ENCODE measurements at places on chromosomes 2 and 18. TPM values are rescaled to one million over a fixed set of nuclear protein-coding genes. Genes with fewer than 3 reads are reported as not detected.
A peak's percentile ranks its signal among the peaks of the same experiment; 100 is the strongest.

The WDR43 gene
- 40.5 TPM for total RNA-seq

The RTTN gene
- total RNA-seq: 12.3 TPM

The ESPNL gene
- total RNA-seq: 2.7 TPM

DNA sequence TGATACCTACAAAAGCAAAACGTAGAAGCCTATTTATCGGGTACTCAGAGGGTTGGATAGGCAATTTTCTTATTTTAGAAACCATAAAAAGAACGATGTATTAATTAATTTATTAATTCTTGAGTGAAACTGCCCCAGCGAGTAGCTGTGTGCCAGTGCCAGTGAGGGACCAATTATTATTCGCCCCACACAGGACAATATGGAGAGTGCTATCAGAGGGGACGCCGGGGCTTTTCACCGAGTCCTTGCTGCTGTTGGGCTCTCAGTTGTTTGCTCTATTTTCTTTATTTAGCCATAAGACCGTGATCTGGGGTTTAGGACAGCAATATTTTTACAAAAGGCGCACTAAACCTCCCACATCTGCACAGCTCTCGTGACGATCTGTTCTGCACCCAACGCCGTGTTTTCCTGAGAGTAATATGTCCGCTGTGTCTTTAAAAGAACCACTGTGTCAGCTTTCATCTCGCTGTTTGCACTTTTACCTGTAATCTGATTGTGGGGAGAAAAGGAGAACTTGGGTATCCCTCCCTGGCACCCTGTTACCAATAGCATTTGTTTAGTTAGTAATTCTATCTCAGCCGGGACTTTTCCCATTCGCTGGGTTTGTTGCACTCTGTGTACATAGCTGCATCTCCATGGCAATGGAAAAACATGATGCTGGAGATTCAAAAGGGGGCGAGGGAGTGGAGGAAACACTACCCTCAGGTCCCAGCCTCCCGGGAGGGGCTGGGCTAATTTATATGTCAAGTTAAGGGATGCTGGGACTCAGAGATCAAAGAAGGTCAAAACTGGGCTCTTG, 30.1 kb upstream of the ZNF516 start:
- peak; percentile 35 for DNase-seq

DNA sequence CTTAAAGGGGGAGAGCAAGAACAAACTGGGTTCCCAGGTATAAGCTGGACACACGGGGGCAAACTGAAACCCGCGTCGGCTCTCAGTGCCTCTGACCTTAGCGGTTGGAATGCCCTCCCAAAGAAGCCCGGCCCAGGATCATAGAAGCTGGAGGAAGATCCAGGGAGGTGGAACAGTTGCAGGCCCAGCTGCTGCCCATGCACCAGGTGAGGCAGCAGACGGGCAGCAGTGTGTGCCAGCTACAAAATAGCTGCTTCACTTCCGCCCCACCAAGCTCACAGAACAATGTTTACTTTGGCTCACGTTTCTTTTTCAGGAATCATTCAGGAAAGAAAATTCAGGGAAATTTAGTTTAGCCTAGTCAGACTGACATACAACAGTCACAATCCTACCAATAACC, 3.9 kb upstream of the ERMN start:
- peak; percentile 37 for DNase-seq

DNA sequence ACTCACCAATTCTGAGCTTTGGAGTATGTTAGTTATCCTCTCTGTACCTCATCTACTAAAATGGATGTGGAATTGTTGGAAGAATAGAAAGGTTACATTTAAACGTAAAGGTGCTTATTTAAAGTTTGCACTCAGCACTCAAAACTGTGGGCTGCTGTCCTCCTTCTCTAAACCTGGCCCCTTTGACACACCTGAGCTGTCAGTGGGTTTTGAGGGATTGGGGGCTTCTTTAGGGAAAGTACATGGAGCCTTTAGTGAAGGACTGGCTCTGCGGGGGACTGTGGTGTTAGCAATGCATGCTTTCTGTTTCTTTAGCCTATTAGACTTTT, 47.2 kb downstream of the TET3 start:
- no peak for DNase-seq

DNA sequence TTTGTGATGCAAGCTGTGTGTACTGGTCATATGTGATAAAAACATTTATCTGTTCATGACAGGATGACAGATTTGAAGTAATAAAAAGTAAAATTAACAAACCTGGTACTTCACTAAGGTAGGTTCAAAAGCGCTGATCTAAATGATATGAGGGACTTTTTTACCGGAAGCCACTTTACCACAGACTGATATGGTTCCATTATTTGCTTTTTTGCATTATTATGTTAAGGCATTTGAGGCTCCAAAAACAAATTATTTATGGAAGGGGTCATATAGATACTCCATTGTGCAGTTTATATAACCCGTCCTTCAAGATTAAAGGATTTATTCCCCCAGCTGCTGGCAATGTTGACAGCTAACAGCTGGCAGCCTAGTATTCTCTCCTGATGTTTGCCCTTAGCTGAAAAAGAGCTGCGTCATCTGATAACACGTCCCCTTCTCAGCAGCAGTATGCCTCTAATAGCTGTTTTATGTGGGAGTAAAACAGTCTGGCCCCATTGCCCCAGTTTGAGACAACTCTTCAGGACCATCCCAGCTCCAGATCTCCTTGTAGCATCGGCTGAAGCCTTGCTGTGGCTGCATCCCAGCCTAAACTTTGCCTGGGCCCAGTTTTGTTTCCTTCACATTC, 84.8 kb upstream of the XIRP2 start:
- DNase-seq: no peak

DNA sequence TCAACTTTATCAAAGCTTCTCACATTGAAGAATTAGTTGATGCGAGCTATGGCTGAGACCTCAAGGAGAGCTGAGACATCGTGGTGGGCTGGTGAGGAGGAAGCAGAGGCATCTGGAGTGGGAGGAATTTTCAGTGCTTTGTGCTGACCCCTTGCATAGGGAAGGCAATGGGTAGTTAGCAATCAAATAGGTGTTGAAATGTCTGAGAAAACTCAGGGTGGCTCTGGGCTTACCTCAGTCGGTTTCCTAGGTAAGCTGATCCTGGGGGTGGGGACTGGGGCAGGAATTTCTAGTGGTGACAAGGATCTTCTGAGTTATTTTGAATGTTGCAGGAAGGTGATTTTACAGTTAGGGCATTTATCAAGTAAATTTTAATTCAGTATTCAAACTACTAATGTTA, 20.7 kb upstream of the DPP10 start:
- DNase-seq: no peak

- no peak for DNase-seq
These were observed 15.7 kb upstream of the SULT1C3 start for GRCh38 chr2:108224022-108224421.

GRCh38 chr2:217911283-217912097, 91.3 kb downstream of the TNS1 start:
- no peak for DNase-seq

DNA sequence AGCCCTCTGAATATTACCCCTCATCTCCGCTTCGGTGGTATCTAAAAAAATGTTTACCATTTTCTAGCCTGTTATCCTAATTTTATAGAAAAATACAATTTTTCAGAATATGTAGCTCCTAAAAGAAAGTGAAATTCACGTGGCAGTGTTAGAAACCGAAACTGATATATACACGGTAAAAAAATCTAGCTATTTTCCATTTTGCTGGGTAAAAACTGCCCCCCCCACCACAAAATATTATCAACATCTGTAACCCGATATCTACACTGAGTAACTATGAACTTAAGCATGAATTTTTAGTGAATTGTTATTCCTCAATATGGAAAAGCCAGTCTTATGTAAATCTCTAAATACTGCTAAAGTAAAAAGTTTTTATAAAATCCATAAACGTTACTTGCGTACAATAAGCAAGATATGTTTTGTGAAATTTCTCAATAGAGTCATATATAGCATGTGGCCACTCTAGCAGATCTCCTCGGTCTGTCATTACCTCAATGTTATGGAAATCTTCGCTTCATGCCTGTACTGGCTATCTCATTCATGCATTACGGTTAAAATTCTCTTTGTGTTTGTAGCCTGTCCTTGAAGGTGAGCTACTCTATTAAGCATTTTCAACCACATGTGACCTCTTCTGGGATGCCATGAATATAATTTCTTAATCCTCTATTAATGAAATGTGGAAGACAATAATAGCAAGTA, 524.2 kb downstream of the TRIB2 start:
- no peak for DNase-seq

Measured in kidney (tissue), 22 donors.